ENCODE measurements at places on chromosomes 13 and 19.

- DNase-seq, result no peak
Observed at GRCh38 chr13:96091164-96092117, 1.5 kb downstream of the HS6ST3 start.

GRCh38 chr13:102854675-102855074 lies 8.8 kb downstream of the ERCC5 start:
- no peak for DNase-seq

GRCh38 chr13:34667286-34668218 lies 274.5 kb upstream of the NBEA start:
- DNase-seq, result no peak

GRCh38 chr13:28610996-28611395 lies 47.9 kb upstream of the POMP start:
- no peak for DNase-seq

- DNase-seq, result peak; percentile 73
Observed at GRCh38 chr13:77386880-77387606, 60.1 kb upstream of the MYCBP2 start.

GRCh38 chr13:113862931-113863523 lies 849 bp downstream of the GAS6 start:
- DNase-seq, result peak; percentile 77

GRCh38 chr19:58003174-58003828 lies 681 bp upstream of the ZNF606 start:
- no peak for DNase-seq

- DNase-seq, result no peak
Observed at GRCh38 chr13:27077451-27077850, 94.2 kb downstream of the USP12 start.

- DNase-seq, result no peak
Observed at GRCh38 chr19:19278315-19278714, 5.2 kb upstream of the TM6SF2 start.

- DNase-seq, result no peak
Observed at GRCh38 chr13:76339649-76340048, 546.6 kb downstream of the KCTD12 start.

- DNase-seq, result no peak
Observed at GRCh38 chr13:48892053-48892687, 83.5 kb upstream of the FNDC3A start.

GRCh38 chr19:45876411-45877197 lies 9.3 kb downstream of the IRF2BP1 start:
- no peak for DNase-seq

- DNase-seq, result no peak
Observed at GRCh38 chr13:96490496-96490989, 400.6 kb downstream of the HS6ST3 start.

DNA sequence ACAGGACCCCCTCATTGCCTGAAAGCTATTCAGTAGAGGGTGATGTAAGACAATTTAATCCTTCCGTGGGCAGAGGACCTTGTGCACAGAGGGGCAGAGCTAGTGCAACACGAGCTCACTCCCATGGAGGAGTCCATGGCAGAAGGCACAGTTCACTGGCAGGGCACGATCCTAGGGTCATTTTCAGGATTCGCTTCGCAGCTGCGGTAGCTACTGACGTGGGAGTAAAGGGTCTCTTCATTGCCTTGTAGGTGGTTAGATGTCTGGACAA lies 207.8 kb downstream of the FOXO1 start:
- DNase-seq, result no peak

DNA sequence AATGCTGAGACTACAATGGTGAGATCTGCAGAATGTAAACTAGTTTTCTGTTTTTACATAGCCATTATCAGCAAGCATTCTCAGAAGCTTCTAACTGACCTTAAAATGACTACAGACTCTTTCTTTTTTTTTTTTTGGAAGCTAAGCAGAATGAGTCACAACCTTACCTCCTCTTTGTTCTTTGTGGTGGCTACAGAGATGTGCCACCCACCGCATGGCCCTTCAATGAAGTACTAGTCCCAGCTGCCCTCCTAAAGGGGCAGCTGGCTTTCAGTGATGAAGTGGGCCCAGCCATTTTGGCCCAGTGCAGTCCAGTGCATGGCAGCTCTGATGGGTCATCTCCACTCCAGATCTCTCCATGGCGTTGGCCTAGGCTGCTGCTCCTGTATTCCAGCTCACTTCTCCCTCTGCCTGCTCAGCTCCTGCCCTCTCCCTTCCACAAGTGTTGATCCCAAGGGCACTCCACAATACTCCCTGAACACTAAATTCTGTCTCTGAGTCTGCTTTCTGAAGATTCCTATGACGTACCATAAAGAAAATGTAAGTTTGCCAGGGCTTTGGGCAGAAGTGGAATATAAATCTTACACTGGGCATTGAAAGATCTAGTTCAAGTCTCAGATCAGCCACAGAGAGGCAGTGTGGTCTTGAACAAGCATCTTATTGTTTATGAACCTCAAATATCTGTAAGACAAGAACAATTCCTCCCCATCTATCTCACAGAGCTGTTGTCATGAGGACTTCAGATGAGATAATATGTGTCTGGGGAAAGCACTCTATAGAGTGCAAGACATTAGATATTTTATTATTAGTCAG lies 85.6 kb downstream of the RXFP2 start:
- DNase-seq, result no peak

DNA sequence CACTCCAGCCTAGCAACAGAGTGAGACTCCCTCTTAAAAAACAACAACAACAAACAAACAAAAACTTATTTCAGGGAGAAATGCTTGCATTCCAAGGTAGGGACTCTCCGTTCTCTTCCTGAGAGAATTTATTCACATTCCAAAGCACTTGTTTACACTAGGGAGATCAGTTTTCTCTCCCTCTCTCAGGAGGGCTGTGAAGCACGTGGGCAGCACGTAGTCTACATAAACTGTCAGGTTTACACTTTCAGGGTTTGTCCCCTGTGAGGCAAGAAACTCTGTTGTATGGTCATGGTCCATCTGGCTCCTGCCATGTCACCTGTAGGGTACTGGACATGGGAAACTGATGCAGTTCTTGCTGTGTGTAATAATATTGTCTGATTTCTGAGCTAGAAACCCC lies 31.6 kb downstream of the WDR87 start:
- DNase-seq, result no peak

DNA sequence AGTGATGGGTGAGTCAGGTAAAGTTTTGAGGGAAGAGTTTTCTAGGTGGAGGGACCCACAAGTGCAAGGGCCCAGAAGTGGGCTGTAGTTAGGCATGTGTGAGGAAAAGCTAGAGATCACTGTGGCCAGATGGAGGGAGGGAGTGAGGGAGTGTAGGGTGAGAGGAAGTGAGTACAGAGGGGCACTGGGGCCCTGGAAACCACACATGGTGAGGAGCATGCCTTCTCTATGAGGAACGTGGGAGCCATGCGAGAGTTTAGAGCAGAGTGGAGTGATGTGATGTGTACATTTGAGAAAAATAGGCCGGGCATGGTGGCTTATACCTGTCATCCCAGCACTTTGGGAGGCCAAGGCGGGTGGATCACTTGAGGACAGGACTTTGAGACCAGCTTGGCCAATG lies 14.7 kb upstream of the SHKBP1 start:
- no peak for DNase-seq

GRCh38 chr13:70505809-70506208 lies 397.6 kb upstream of the KLHL1 start:
- no peak for DNase-seq

- no peak for DNase-seq
Observed at GRCh38 chr13:60612593-60612992, 215.6 kb downstream of the TDRD3 start.

GRCh38 chr19:6457958-6458694 lies 1.5 kb downstream of the SLC25A23 start:
- DNase-seq, result no peak

- no peak for DNase-seq
Observed at GRCh38 chr19:16442386-16443276, 29.1 kb downstream of the EPS15L1 start.

DNA sequence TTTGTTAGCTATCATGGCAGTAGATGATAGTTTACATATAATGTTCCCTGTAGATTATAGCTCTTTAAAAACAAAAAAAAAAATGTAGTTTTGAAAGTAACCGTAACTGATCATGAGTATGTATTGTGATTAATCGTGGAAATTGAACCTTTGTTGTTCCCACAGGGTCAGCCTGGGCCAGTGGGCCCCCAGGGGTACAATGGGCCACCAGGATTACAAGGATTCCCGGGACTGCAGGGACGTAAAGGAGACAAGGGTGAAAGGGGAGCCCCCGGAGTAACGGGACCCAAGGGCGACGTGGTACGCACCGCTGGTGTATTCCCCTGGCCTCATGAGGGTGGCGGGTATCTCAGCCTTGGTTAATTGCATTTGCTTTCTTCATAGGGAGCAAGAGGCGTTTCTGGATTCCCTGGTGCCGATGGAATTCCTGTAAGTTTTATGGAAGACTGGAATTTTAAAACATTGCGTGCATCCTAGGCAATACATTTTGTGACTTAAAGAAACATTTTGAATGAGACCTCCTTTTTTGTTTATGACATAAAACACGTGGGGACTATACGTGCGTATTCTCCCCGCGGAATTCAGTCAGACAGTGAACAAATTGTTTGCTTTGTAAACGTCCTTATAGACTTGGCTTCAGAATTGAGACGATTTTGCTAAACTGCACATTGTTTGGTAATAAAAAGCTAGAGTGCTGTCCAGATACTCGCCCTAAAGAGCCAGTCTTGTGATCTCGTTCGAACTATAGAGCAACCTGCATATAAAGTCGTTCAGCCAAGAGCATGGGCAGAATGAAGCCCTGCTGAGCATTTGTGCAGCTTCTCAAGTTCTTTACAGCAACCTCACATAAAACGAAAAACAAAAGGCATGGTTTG lies 117.7 kb downstream of the COL4A2 start:
- DNase-seq, result peak; percentile 50

- DNase-seq, result no peak
Observed at GRCh38 chr13:62583466-62583865, 1167.8 kb upstream of the PCDH20 start.

DNA sequence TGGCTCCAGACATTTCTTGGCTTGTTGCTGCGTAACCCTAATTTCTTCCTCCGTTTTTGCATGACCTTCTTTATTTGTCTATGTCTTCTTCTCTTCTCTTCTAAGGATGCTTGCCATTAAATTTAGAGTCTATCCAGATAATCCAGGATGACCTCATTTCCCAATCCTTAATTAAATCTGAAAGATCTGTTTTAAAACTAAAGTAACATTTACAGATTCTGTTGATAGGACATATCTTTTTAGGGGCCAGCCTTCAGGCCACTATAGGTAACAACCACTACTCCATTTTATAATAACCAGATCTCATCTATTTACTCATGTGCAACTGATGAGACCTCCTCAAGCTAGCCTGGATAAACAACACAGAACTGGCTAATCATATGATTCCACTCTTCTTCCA lies 490.5 kb upstream of the SLC10A2 start:
- DNase-seq, result no peak

DNA sequence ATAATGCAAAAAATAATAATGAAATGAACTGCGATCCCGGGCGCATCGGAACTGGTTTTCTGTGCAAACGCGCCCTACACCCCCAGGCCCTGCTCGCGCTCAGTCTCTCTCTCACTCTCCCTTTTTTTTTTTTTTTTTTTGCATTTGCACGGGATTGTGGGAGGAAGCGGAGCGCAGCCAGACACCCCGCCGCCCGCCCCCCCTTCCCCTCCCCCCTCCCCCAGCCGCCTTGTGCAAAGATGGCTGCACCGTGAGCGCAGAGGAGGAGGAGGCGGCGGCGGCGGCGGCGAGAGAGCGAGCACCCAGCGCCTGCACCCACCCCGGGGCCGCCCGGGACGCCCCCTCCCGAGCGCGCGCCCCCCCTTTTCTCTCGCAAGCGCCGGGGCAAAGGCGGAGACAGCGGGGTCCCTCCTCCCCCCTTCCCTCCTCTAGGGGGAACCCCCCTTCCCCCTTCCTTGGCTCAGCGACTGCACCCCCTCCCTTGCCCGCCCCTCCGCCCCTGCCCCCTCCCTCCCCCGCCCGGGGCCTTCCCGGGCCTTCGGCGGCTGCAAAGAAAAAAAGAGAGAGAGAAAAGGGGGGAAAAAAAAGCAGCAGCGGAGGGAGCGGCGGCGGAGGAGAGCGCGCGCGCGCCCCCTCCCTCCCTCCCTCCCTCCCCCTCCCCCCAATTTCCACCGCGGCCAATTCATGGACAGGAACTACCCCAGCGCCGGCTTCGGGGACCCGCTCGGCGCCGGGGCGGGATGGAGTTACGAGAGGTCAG lies at the start of gene PRR12:
PRR12 (plus strand) TSS at position 212 of the 760 bp plus-strand sequence; CDS start at position 685, 473 bp downstream.
- no peak for DNase-seq
